ENCODE measurements at places on chromosomes 12 and 14. TPM values are rescaled to one million over a fixed set of nuclear protein-coding genes. Genes with fewer than 3 reads are reported as not detected.

INHBC gene
- not detected for total RNA-seq

DLGAP5 gene
- total RNA-seq, result 93.8 TPM

ZNF705A gene
- not detected for total RNA-seq

DNA sequence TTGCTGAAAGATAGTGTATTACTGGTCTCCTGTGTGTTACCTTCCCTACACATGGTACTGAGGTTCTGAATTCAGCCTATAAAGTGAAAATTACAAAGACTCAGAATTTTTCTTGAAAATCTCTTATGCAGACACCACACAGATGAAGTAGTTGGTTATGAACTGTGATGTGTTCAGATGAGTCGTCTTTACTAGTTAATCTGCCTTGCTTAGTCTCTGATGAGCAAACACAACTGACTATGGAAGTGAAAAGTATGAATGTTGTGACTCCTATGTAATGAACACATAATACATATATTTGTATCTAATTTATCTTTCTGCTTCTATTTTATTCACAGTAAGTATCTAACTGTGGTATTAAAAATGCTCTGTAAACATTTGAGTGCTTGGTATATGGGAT, 4.7 kb downstream of the MTERF2 start:
- no peak for ATAC-seq

DNA sequence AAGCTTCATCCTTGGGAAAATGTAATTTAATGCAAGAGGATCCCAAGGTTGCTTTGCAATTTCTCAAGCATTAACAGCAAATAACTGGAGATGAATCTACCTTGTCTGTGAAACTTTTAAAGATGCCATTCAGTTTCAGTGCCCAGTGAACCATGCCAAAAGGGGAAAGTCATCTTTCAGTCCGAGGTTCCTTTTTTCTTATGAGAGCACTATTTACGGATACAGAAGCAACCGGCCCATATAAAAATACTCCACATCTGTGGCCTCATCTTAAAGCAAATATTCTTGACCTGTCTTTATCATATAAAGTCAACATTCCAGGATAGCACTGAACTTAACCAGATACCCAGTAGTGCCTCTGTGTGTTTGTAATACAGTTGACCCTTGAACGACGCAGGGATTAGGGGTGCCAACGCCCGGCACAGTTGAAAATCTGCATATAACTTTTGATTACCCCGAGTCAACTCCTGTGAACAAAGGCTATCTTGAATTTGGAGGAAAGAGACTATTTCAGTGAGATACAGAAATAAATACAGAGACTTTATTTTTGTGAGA, 209.4 kb downstream of the PCNX1 start:
- ATAC-seq, result no peak

DNA sequence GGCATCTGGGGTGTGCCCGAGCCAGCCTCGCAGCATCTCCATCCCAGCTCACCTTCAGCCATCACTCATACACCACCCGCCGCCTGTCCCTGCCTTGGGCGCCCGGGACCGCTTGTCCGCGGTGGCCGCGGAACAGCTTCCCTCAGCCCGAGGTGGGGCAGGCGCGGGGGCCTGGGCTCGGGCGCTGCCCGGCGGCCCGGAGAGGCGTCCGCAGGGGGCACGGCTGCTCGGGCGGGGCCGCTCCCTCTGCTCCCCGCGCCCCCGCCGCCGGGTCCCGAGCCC, 430 bp downstream of the SLC41A2 start:
- peak; percentile 41 for ATAC-seq

DNA sequence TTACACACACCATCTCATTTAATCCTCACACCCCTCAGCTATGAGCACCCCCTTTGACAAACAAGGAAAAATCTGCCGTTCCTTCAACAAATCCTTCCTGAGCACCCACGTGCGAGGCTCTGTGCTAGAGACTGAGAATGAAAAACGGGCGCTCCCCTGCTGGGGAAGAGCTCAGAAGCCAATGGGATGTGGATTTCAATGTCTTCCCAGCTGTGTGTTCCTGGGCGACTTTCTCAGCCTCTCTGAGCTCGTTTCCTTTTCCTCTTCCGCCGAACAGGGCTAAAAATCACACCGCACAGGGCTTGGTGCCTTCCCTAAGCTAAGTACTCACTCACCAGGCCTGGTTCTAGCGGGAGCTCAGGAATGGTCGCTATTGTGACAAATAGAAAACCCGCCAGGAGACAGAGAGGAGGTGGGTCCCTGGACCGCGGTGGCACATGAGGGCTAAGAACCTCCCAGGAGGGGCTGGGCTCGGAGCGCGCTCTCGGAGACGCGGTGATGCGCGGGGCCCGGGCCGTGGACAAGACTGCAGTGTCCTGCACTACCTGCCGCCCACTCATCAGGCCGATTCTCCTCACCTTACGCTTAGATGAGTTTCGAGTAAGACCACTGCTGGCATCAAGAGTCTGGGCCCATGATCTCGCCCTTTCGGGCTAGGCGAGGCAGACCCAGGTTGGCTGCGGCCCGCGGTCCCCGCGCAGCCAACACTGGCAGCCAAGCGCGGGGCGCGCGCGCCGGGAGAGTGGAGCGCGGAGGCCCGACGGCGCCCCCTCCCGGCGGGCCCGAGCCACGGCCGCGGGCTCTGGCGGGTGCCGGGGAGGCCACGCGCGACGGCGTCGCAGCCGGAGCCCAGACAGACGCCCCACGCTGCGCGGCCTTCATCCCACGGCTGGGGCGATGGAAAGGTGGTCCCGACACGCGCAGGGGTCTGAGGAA, 17.0 kb downstream of the ZDHHC22 start:
- peak; percentile 76 for ATAC-seq

DNA sequence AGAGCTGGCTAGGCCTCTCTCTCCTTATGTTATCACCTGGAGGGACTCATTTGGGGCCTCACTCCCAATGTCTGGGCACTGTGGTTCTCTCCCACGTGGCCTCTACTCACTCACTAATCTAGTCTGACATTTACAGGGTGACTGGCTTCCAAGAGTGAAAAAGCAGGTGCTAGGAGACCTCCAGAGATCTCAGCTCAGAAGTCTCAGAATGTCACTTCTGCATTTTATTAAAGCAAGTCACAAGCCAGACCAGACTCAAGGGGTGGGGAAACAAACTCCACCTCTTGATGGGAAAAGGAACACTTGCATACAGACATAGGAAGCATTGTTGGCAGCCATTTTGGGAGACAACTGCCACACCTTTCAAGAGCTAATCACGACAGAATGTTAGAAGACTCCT, 175.9 kb downstream of the MON2 start:
- no peak for ATAC-seq

DNA sequence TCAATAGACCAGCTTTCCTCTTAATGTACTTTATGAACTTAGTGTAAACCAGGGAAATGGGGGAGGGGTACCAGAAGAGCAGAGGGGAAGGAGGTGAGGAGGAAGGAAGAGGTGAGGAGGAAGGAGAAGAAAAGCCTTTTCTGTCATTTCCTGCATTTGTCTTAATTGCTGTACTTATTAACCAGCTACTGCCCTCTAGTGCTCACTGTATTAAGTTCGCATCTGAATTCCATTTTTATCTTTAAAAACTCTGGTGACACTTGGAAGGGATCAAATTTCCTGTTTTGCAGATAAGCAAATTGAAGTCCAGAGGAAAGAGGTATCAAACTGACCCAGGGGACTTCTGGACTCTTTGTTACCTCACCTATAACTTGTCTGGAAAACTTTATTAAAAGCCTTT, 22.2 kb downstream of the MANSC1 start:
- peak; percentile 48 for ATAC-seq

Data from activated T-helper 17 cell treated with anti-CD3 and anti-CD28 coated beads, Interleukin-2, amount 50 U/mL, for 72 hours (primary cell).